Lung (tissue), 17 donors: ENCODE measurements at places on chromosomes 1 and 21. TPM values are rescaled to one million over a fixed set of nuclear protein-coding genes. Genes with fewer than 3 reads are reported as not detected.

CD1B gene
- not detected for total RNA-seq

DNA sequence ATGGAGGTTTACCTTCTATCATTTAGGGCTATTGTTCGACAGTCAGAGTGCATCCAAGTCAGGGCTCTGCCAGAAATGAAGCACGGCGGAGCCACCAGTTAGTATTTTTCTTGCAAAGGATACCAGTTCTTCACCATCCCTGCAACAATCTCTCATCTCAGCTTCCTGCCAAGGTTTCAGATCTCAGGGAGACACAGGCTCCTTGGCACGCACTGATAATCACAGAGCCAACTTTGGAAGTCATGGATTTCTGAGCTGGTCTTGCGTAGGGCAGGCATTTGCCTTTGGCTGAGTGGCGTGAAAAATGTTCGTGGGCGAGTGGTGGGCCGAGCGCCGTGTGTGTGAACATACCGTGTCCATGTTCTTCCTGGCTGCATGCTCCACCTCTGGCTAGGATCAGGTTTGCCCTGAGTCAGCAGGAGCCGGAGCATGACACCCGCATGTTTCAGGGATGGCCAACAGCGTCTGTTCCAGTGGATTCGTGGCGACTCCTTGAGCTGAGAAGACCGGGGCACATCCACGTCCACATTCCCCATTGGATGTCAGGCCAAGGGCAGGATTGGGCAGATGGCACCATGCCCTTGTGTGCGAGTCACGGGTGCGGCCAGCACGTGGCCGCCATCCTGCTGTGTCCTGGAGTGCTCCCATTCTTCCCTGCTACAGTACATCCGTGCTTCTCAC is 118.5 kb upstream of the C1orf174 start:
- H3K4me1 ChIP-seq, result no peaks in the 10 kb centered on the region
- H3K27ac ChIP-seq, result no peak overlapping the region
- H3K36me3 ChIP-seq, result no peaks in the 10 kb centered on the region
- H3K27me3 ChIP-seq, result peaks cover 3% of the 10 kb centered on the region
- H3K4me3 ChIP-seq, result no peak overlapping the region

SPRR5 gene
- not detected for total RNA-seq

- no peak for DNase-seq
- H3K36me3 ChIP-seq, result peaks cover 8% of the 10 kb centered on the region
- no peaks in the 10 kb centered on the region for H3K4me1 ChIP-seq
- no peak overlapping the region for H3K4me3 ChIP-seq
Measured at GRCh38 chr1:207070811-207071210, 17.7 kb downstream of the PFKFB2 start.

MAEL gene
- total RNA-seq, result not detected

DNA sequence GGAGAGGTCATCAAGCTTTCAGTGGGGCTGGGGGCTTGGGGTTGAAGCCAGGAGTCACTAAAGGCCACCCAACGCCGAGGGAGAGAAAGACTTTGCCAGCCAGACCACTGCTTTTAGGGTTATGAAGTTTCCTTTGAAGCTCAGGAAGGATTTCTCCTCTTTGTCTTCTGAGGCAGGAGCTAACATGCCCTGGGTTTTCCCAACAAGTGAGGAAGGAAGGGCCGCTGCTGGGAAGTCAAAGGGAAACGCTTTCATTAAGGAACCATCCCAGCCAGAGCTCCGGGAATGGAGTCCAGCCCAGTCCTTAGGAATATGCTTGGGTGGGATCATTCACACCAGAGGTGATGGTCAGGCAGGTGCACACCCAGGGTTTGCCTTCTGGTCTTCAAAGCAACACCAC is 436.9 kb downstream of the PRDM2 start:
- no peak for DNase-seq
- H3K27me3 ChIP-seq, result no peaks in the 10 kb centered on the region
- H3K27ac ChIP-seq, result no peak overlapping the region
- peaks cover 17% of the 10 kb centered on the region for H3K4me1 ChIP-seq
- H3K36me3 ChIP-seq, result no peaks in the 10 kb centered on the region
- no peak overlapping the region for H3K4me3 ChIP-seq
